ENCODE measurements at places on chromosomes 7 and 10.

DNA sequence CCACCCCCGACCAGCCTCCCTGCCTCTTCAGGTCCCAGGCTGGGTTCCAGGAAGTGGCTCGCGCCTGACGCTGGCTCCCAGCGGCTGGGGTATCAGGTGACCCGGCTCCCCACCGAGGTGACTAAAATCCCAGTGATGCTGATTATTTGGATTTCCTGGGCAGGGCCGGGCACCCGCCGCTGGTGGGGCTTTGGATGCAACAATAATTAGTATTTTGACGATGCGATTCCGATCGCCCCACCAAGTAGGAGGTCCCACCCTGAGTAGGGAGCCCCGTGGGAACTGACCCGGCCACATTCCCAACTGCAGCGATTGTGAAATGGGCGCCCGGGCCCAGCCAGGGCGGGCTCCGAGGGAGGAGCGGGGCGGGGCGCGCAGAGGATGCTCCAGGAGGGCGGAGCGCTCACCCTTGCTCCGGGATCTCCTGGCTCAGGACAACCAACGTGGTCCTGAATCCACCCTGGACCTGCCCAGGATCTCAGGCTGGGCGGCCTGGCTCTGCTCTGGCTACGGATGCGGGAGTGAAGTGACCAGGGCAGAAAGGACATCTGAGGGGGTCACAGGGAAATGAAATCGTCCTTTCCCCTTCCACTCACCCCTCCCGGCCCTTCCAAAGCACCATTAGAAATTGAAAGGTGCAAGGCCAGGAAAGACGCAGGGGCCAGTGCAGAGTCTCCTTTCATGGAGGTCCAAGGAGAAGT lies 32.6 kb downstream of the DUSP5 start:
- no peak for DNase-seq

DNA sequence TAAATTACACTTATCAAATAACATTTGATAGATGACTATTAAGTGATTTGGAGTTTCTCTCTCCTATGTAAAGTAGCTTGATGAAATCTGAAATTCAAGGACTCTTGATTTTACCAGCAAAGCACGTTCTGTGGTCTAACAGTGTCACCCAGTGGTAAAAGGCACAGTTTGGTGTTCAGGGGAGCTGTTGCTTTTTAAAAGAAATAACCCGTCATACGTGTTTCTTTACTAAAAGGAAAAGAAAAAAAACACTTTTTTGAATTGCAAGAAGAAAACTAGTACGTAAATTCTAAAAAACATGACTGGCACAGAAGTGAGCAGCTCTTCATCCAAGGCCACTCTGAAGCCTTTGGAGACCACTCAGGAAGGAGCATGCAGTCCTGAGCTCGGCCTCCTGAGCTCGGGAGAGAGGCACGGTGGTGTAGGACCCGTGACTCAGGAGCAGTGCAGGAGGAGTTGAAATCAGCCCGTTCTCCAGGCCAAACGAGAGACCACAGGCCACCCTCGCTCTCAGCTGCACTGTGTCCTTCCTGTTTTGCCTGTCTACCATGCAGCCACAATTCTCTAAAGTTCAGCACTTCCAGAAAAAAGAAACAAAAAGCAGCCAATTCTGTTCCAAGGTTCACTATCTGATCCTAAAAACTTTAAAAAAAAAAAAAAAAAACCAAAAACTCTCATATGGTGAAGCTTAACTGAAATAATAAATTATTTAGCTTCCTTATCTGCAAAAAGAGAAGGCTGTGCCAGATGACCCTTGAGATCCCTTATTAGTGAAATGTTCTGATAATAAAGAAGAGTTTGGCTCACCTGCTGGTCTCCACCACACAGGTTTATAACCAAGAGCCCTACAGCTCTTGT lies 212.6 kb upstream of the FRMD4A start:
- peak; percentile 44 for DNase-seq

GRCh38 chr10:13100349-13101294 lies 659 bp downstream of the OPTN start:
- no peak for DNase-seq

DNA sequence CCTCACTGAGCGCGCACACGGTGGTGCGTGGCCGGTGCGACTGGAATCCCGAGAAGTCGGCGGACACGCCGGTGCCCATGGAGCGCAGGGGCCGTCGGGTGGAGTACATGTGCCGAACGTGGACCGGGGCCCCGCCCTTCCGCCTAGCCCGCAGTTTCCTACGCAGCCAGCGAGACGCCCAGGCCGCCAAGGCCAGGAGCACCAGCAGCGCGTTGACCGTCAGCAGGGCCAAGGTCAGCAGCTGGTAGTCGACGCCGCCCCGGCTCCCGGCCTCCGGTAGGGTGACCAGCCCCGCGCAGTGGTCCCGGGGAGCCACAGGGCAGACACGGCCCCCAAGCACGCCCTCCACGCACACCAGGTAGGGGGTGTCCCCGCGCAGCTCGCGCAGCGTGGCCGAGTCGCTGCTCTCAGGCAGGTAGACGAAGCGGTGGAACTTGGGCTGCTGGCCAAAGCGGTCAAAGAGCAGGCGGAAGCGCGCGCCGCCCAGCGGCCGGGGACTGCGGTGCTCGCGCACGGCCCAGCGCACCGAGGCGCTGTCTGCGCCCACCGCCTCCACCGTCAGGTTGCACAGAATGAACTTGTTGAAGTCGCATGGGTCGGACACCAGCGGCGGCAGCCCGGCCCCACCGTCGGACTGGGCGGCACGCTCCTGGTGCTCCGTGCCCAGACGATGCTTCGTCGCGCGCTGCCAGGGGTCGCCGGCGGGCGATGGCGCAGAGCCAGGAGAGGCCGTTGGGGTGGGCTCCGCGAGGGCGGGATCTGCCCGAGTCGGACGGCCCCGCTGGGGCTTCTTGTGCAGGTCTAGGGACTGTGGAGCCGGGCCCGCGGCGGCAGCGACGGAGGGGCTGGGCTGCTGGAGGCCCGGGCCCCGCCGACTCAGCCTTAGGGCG lies 2.2 kb downstream of the TRIL start:
- no peak for DNase-seq

- DNase-seq, result no peak
Measured at GRCh38 chr7:103988468-103989199, 824 bp downstream of the RELN start.

- no peak for DNase-seq
Measured at GRCh38 chr10:78688230-78688900, 380.4 kb upstream of the ZMIZ1 start.

DNA sequence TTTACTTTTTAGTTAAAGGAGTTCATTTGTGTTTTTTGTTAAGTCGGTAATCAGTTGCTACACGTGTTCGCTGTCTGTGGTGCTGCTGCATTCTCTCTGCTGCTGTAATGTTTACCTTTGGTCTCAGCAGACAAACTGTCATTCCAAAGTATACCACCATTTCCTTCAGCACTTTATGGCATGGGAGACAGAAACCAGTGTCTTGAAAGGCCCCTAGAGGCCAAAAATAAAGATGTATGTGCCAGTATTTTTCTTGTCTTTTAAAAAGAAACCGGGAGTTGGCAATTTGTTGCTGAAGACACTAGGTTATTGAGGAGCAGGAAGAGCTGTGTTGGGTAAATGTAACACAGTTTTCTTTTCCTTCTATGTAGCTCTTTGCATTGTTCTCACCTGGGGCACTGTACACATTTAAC lies 24.1 kb downstream of the ZNF92 start:
- no peak for DNase-seq

DNA sequence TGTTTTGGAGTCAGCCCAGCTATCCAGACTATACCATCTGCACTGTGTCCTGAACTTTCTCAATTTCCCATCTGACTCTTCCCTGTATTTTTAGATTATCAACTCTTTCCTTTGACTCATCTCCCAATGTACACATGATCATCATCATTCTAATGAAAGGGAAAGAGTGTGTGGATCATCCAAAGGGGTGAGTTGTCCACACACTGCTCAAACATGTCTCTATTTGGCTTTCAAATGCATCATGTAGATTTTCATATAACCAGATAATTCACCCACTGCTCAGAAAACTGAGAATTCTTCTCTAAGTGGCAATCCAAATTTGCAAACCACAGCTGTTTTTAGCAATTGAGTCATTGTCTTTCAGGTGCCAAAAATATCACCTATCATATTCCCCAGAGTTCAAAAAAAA lies 190.2 kb upstream of the HPS1 start:
- no peak for DNase-seq

DNA sequence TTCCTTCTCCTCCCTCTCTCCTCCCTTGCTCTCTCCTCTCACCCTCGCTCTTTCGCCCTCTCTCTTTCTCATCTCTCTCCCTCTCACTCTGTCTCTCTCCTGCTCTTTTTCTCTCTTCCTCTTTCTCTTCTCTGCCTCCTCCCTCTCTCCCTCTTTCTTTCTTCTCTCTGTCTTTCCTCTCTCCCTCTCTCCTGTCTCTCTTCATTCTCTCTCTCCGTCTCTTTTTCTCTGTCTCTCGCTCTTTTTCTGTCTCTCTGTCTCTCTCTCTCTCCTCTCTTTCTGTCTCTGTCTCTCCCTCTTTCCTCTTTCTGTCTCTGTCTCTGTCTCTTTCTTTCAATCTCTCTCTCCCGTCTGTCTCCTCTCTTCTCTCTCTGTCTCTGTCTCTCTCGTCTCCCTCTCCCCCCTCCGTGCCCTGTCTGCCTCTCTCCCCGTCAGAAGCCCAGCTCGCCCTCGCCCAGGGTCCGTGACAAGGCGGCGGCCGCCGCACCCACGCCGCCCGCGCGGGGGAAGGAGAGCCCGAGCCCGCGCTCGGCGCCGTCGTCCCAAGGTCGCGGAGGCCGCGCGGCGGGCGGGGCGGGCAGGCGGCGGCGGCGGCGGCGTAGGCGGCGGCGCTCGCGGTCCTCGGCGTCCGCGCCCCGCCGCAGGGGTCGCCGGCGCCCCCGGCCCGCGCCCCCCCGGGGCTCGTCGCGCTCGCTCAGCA lies 21.3 kb upstream of the HSPB1 start:
- DNase-seq, result no peak

- no peak for DNase-seq
Measured at GRCh38 chr7:47812429-47813136, 135.7 kb downstream of the PKD1L1 start.

DNA sequence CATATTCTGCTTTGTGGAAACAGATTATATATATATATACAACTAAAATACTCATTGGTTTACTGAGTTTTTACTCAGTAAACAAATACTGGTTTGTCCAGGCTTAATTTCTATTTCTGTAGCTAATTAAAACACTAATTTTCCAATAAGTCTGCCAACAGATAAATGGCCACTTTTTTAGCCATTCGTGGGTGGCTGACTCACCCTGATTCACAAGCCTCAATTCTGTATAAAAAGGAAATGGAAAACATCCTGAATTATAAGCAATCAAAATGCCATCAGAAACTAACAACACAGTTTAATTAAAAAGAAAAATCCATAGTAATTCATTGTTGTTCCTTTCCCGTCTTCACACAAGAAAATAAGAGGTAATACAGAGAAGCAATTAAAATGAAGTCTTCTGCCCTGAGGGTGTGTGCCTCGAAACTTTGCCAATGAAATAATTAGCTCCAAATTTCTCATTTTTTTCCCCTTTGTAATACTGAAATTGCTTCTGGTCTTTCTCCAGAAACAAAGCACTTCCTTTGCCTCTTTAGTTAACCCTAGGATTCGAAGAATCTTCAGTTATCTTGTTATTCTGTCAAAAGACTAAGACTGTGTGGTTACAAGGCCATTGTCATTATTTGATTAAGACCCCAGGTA lies 118.7 kb upstream of the PTN start:
- DNase-seq, result no peak

- no peak for DNase-seq
Measured at GRCh38 chr7:7157177-7157886, 25.0 kb upstream of the C1GALT1 start.

DNA sequence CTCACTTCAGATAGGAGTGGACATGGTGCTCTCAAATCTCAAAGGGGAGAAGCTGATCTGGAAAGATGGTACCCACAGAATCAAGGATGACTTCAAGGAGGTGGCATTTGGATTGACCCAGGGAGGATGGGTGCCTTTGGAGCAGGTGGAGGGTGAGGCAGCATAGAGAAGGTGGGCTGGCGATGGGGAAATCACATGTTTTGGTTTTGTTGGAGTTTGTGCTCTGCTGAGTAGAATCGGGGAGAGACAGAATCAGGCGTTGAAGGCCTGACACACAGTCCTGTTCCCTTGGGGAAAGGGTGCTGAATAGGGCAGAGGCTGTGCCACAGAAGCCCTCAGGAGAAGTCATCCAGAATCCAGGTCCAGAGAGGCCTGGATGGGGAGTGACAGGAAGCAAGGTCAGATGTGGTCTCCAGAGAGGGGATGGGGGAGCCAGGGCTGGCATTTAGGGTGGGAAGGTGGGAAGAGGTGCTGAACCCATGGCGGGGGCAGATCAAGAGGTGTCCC lies 291.1 kb downstream of the GLRX3 start:
- DNase-seq, result no peak

- DNase-seq, result no peak
Measured at GRCh38 chr7:91979590-91979989, 38.9 kb downstream of the AKAP9 start.

DNA sequence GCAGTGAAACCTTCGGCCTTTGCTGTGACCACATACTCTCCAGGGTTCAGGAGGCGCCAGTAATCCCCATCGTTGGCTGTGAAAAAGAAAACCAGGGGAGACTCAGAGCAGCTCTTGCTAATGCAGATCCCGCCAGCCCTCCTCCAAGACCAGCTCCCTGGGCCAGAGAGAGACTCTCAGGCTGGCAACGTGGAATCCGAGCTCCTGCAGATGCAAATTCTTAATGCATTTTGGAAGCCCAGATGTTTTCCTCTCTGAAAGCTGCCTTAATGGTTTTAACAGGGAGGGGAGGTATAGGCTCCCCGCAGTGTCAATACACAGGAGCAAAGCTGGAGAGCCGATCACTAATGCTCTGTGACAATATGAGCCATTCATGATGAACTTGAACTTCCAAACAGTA lies 80.8 kb downstream of the GPR26 start:
- no peak for DNase-seq

GRCh38 chr7:113918946-113919345 lies at the start of gene PPP1R3A:
Gene PPP1R3A, minus strand, starts transcription at chr7:113919009. Its CDS starts 13 bp downstream, at chr7:113918996.
- DNase-seq, result no peak

DNA sequence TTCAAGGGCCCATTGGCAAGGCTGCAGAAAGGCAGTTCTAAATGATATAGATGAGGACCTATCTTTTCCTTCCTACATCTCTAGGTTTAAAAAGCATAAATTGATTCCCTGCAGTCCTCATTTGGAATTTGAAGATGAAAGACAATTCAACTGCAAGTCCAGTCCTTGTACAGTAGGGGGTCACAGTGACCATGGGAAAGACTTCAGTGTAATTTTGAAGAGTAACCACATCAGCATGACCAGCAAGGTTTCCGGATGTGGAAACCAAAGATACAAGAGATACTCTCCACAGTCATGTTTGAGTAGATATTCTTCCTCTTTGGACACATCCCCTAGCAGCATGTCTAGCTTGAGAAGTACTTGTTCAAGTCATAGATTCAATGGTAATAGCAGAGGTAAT lies 539.3 kb upstream of the TEX47 start:
- DNase-seq, result no peak

DNA sequence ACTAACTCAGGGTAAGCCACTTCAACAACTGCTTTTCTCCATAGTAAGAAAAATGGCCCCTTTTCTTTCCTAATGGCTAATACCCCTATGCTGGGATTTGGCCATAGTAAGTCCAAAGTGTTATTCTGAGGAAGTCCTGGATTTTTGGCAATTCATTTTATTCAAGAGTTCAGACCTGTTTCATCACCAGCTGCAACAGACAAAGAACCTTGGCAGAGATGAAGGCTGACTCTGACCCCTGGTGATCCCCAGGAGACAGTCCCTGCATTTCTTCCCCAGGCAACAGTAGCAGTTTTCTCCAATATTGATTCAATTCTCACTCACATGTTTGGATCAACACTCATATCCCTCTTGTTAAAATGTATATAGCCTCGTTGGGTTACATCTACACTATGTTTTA lies 145.2 kb downstream of the RNF133 start:
- no peak for DNase-seq
